Stimulated activated CD4-positive, alpha-beta T cell treated with anti-CD3 and anti-CD28 coated beads, TNF-alpha, amount 100 ng/mL, for 48 hours (primary cell): ENCODE measurements at places on chromosomes 5 and 9.

DNA sequence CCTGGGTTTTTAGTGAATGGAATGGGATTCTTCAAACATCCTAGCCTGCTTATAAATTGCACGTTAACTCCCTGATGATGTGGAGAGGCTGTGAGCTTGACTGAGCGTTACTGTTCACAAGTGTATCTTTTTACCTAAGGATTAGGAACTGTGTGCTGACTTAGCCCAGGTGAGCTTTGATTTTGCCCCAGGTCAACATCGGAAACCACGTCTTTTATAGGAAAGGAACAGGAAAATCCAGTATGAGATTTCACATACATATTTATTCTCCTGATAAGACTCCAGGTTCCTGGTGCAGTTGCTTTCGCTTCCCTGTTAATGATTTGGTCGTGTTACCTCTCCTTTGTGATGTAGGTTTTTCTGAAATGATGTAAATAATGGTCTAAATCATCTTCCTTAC is 103.2 kb upstream of the BASP1 start:
- DNase-seq = no peak

DNA sequence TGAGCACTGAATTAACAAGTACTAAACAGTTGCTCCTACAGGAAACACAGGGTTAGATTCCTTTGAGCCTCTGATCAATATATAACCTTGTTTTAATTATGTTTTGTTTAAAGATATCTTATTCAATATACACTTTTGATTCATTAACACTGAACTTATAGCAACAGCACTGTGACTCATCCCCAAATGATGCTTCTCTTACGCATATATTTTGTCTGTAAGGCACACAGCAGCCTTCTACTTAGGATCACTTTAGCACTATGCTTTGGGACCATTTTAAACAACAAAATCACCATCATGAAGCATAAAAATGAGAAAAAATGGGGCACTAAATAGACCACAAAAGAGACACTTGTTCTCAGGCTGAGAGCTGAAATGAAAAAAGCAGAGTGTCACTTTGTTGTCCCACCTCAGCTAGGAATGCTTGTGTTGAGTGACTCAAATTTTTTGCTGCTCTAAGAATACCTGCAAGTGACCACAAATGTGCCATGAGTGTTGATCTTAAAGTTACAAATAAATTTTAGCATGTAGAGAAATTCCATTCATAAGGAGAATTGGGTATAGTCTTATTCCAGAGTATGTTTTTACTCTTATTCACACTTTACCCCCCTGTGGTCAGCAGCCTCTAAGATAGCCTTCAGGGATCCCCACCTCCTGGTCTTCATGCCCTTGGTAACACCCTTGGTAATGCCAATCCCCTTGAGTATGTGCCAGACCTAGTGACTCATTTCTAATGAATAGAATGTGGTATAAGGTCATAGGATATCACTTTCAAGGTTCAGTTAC is 252.7 kb upstream of the IL12B start:
- no peak for DNase-seq

- DNase-seq = no peak
These were observed 151.5 kb downstream of the CAVIN4 start for GRCh38 chr9:100729336-100729895.

GRCh38 chr5:30183795-30184194 is 1009.7 kb upstream of the CDH6 start:
- DNase-seq = no peak

- no peak for DNase-seq
These were observed 4.0 kb upstream of the TEX48 start for GRCh38 chr9:114685951-114686350.

DNA sequence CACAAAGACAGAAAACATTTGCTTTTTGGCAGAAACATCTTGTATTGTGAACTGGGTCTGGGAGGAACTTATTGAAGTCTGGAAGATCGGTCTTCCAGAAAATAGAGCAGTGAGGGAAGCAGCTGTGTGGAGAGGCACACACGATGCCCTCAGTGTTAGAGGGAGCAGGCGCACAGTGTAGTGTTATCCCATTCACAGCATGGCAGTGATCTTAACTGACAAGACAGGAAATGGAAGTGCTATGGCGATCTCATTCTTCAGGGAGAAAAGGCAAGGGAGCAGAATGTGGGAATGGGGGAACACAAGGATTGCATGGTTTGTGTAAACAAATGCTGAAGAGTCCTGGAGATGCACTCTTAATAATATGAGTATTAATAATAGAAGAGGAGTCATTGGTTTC is 161.0 kb downstream of the PBX3 start:
- no peak for DNase-seq

DNA sequence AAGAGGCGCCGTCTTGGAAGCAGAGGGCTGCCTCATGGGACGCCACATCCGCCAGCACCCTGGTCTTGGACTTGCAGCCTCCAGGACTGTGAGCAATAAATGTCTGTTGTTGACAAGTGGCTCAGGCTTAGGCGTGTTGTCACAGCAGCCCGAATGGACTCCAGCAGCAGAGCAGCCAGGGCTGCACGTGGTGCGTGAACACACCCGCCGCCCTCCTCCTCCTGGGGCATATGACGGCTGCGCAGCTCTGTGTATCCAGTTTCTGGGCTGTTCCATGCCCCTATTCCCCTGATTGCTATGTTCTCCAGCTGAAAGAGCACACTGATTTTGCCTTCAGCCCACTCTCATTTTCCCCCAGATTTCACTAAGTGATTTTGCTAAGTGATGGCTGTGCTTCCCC is 36.0 kb upstream of the CLPTM1L start:
- DNase-seq = no peak

- DNase-seq = no peak
These were observed 23.0 kb downstream of the LHX3 start for GRCh38 chr9:136181784-136182419.

DNA sequence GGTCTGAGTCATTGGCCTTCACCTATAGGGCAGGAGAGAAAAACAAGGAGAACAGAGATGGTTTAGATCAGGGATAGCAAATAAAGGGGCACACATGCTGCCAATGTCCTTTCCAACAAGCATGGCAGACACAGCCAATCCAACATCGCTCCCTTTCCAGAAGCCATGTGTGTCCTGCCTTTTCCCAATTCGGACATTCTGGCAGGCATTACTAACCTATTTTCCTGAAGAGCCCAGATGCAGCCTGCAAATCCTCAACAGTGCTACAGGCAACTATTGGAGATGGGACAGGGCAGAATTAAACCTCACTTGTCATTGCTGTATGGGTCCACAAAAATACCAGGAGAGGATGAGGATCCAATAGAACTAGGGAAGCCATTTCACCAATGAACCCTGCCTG is 12.8 kb downstream of the PCDH1 start:
- no peak for DNase-seq

- DNase-seq = no peak
These were observed 92.5 kb downstream of the HTR4 start for GRCh38 chr5:148561801-148562311.

GRCh38 chr5:83922699-83923098 is 202.0 kb upstream of the HAPLN1 start:
- no peak for DNase-seq

- DNase-seq = no peak
These were observed 14.4 kb downstream of the ELP1 start for GRCh38 chr9:108919517-108919916.

GRCh38 chr9:83964973-83965349 is 15.1 kb downstream of the HNRNPK start:
- no peak for DNase-seq

DNA sequence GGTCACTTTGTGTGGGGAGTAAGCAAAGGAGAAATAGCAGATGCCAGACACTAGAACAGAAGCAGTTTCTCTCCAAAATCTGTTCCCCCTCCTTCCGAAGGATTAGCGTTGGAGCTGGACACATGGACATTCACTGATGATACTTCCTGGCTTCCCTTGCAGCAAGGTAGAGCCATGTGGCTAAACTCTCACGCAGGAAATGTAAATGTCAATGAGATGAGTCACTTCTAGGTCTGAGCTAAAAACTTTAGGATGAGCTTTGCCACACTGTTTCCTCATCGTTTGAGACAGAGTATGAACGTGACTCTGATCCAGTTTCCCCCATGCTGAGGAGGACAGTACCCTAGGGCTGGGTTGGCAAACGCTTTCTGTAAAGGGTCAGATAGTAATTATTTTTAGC is 5.1 kb downstream of the BHMT2 start:
- no peak for DNase-seq

- no peak for DNase-seq
These were observed 96.0 kb upstream of the PHF24 start for GRCh38 chr9:34862043-34862442.

- no peak for DNase-seq
These were observed 38.0 kb downstream of the HMGXB3 start for GRCh38 chr5:150038547-150038946.

DNA sequence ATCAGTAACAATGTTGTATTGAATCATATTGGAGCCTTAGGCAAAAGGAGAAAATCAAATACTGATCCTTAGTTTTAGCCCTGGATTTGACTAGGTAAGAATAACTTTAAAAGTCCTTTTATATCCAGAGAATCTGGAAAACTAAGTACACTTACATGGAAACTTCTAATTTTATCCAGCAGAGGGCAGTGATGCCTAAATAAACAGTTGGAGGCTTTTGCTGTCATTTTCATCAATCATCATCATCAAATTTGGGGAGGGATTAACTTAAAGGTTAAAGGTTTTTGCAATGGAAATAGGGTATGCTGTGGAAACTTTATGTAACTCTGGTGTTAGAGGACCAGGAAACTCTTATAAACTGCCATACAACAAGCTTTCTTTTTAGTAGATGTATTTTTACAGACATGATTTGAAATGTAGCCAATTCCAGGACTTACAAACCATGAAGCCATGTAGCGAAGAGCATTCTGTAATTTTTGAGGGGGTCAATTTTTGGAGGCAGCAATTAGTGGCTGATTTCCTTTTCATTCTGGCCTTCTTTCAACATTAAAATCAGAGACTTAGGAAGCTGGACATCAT is 112.7 kb downstream of the OSTF1 start:
- peak; percentile 21 for DNase-seq

DNA sequence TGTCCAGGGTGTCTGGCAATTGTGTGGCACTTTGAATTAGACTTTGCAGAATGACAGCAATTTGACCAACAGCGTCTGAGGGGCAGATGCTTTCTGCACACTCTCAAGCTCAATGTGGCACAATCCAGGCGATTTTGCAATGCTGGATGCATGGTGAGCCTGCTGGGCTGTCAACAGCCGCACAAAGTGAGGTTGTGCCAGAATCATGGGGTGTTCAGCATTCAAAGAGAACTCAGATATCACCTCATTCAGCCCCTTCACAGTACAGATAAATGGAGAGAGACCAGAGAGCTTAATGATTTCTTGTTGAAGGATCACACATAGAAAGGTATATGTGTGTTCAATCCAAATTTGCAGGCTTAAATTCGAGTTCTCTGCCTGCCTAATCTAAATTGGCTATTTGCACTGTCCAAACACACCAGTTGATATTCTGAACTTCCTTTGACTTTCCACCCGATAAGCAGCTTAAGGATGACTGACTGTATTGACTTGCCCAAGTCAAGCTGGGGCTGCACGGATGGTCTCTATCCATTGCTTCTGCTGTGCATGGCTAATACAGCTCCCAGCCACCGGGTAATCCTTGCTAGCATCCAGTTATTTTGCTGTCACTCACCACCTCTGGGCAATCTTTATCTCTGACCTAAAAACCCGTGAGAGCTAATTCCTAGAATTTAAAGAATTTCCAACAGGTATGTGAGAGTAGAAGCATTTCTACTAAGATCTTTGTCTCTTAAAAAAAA is 157.9 kb upstream of the TAS2R1 start:
- no peak for DNase-seq

- no peak for DNase-seq
These were observed 1.7 kb downstream of the TRPM3 start for GRCh38 chr9:71119746-71120145.

DNA sequence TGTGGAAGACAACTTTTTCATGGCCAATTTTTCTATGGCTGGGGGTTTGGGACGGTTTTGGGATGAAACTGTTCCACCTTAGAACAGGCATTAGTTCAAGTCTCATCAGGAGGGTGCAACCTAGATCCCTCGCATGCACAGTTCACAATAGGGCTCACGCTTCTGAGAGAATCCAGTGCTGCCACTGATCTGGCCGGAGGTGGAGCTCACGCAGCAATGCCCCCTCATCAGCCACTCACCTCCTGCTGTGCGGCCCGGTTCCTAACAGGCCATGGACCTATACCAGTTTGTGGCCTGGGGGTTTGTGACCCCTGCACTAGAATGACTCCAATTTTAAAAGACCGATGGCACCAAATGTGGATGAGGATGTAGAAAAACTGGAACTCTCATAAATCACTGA is 127.2 kb upstream of the IER5L start:
- DNase-seq = no peak

- no peak for DNase-seq
These were observed 82.4 kb downstream of the NTRK2 start for GRCh38 chr9:84751921-84752320.

- DNase-seq = no peak
These were observed 9.7 kb downstream of the QSOX2 start for GRCh38 chr9:136235709-136236455.

DNA sequence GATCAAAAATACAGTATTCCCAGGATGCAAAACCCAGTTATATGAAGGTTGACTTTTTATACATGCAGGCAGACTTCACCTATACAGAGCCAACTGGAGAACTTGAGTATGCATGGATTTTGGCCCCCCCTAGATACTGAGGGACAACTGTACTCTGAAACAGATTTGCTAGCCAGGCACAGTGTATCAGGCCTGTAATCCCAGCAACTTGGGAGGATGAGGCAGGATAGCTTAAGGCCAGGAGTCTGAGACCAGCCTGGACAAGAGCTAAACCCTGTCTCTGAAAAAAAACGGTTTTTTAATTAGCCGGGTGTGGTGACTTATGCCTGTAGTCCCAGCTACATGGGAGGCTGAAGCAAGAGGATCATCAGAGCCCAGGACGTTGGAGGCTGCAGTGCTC is 21.9 kb downstream of the PTBP3 start:
- DNase-seq = no peak

DNA sequence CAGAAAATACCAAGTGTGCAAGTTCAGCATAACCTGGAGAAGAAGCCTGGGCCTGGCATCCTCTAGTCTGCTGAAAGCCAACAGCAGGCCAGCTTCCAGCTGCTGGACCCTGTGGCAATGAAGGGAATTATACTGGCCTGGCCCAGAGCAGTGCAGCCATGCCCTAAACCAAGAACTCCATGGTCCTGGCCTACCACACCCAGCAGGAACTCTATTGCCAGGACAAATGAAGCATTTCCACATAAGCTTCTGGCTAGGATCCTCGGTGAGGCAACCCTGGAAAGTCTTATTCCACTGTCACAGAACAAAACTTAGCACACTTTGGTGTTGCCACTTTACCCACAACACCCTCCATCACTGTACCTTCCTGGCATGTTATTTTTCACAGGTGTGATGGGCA is 35.5 kb downstream of the CDK5RAP2 start:
- DNase-seq = no peak

- no peak for DNase-seq
These were observed 1171.2 kb downstream of the CDH12 start for GRCh38 chr5:21681911-21682310.
